ENCODE measurements at places on chromosomes 5 and 9. TPM values are rescaled to one million over a fixed set of nuclear protein-coding genes. Genes with fewer than 3 reads are reported as not detected.

STRBP gene
- total RNA-seq: 7.7 TPM

GPX8 gene
- 2.0 TPM for total RNA-seq

SCGB3A2 gene
- total RNA-seq: not detected

DNA sequence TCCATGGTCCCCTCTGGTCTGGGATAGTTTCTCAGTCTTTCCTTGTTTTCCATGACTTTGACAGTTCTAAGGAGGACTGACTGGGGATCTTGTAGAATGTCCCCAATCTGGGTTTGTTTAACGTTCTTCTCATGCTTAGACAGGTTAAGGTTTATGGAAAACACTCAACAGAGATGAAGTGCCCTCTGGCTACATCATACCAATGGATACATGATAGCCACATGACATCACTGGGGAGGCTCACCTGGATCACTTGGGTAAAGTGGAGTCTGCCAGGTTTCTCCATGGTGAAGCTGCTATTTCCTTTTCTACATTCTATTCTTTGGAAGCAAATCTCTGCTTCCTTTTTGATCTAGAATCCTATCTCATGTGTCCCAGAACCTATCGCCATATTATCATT lies 23.8 kb upstream of the ALDH1B1 start:
- no peak for DNase-seq

DNA sequence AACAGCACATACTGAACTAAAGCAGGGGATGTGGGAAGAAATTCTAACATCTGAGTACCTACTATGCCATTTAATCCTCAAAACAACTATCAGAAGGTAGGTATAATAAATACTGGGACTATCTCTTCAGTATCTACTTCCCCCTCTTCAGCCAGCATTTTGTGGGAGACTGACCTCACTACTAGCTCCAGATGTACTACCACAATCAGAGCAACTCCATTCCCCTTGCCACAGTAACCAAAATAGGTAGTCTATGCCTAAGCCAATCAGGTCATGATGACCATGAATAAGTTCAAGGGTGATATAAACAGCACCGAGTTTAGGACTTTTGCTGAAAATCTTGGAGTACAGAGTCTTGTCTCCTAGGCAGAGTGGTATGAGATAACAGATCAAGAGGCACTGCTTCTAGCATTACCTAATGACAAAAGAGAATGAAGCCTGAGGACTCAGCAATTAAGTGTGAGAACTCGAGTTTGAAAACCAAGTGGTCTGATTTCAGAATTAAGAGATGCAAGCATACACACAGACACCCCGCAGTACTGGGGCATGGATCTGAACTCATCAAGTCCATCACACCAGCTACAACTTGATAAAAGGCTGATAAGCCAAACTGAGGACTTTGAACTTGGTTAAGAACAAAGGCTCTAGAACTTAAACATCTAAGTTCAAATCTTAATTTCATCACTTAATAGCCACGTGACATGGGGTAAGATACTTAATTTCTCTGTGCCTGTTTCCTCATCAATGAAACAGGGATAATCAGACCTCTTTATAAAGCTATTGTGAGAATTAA lies 9.7 kb downstream of the FNIP1 start:
- DNase-seq: no peak

DNA sequence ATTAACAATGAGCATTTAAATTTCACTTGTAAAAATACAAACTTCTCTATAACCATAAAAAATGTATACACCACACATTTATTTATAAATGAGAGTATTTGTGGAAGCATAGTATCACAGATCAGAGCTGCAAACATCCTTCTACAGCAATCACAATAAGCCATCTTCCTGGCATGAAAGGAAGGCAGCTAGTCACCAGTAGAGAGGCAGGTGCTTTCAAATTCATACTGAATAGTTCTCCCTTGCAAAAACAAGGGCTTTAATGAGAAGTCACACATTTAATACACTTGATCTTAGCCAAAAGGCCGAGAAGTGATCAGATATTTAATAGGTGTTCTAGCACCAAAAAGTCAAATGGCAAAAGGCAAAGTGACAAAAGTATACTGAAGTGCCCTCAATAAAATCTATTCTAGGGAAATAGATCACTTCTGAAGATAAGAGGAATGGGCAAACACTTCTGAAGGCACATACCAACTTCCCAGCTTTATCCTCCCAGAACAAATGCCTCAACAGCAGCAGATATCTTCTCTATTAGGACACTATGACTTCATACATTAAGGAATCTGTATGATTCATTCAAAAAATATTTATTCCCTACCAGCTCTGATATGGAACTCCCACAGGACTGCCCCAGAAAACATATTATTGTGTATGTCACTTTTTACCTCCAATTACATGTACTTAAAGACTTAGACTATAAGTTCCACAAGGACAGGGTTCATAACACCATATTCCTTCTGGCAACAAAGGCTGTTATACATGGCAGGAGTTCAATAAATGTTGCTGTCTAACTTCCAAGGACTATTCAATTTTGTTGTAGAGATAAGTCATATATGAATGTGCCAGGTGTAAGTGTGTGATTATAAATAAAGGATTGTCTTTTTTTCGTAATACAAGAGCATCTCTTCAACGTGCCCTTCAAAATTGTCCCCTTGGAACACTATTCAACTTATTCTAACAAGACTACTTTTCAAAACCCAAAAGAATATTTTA lies 31.7 kb downstream of the MAPKAP1 start:
- DNase-seq: peak; percentile 81

GRCh38 chr5:176190886-176191755 lies 47.1 kb upstream of the SIMC1 start:
- no peak for DNase-seq

DNA sequence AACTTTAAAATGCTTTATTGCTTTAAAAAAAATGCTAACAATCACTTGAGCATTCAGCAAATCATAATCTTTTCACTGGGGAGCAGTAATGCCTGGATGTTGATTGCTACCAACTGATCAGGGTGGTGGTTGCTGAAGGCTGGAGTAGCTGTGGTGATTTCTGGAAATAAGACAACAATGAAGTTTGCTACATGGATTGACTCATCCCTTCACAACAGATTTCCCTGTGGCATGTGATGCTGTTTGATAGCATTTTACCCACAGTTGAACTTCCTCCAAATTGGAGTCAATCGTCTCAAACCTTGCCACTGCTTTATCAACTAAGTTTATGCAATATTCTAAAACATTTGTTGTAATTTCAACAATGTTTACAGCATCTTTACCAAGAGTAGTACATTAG lies 83.3 kb downstream of the MLLT3 start:
- DNase-seq: no peak

DNA sequence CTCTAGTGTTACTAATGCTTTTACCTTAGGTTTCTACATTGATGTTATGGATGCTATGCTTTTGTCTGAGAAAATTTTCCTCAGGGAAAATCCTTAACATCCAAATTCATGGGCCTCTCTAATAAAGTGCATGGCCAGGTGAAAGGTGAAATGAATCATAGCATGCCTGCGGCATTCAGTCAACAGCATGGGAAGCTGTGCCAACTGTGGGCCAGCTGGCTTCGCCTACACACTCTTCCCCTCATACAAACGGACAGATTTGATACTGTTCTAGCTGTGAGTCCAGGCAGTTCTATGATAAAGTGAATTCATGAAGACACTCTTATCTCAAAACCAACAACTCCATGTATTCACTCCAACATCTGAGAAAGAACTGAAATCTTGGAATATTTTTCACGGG lies 374.1 kb downstream of the PLK2 start:
- DNase-seq: peak; percentile 84

DNA sequence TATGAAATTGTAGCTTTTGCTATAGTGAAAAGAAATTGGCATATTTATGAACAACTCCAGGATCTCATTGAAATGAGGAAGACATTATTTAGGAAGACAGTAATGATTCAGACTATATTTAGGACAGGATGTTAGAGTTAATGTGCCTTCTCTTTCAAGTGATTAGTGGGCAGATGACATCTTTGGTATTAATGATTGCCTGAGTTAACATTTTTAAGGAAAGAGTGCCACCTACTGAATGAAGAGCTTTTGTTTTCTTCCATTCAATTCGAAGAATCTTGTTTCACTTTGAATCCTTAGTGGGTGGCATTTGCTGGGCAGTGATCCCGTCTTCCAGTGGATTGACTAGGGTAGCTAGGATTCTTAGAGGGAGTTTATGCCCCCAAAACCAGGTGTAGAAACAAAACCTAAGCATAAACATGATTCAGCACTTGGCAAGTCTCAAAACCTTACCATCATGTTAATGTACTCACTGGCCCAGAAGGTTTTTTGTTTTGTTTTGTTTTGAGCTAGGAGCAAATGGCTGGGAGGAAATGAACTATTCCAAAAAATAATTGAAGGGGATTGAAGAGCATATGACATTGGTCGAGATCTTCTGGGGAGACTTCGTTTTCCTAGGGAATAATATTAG lies 23.2 kb downstream of the MAP3K1 start:
- DNase-seq: peak; percentile 64

DNA sequence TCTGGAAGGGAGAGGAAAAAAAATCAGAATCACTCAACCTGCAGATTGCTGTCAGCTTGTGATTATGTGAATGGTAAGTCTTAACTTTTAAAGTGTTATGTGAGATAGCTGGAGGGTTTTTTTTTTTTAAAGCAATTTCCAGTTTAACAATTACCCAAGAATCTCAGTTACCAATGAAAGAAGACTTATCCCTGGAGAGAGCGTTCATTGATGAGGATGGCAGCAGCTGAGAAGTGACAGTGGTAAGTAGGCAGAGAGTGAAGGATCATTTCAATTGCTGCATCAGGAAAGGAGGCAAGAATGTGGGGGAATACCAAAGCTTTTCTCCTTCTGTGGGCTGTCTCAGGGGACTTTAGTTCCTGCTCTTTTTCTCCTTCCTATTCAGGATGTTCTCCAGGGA lies 370.2 kb upstream of the C9orf72 start:
- no peak for DNase-seq
